IPS DF 6.9 (cell line): ENCODE measurements at places on chromosomes 6 and 20.

DNA sequence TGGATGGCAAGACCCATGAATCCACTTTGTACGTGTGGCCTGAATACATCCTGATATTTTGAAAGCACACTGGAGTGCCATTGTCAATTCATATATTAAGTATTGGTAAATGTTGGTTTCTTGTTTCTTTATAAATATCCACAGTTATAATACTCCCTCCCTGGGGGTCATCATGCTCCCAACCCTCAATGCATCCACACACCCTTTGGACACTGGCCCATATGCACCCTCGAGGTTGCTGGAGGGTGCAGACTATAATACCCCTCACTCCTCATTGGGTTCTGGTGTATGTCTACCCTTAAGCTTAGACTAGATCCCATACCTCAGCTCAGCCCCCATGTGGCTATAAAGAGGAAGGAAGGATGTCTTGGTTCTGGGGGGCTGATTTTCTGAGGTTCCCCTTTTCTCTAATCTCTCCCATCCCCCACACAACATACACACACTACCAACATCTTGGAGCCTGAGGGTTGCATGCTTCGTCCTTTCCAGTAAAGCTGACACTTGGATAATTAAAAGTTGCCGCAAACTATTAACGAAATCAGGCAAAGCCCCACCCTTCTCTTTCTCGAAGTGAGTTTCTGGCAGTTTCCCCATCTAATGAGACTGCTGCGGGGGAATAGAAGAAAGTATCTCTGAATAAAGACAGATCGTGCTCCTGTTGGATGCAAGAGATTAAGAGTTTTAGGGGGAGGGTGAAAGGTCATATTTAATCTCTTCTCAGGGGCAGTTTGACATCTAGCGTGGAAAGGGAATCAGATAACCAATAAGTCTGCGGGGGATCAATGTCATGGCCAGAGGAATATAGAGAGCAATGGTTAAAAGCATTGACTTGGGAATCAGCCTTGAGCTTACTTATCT is 7.4 kb downstream of the PIM1 start:
- no peak for DNase-seq

DNA sequence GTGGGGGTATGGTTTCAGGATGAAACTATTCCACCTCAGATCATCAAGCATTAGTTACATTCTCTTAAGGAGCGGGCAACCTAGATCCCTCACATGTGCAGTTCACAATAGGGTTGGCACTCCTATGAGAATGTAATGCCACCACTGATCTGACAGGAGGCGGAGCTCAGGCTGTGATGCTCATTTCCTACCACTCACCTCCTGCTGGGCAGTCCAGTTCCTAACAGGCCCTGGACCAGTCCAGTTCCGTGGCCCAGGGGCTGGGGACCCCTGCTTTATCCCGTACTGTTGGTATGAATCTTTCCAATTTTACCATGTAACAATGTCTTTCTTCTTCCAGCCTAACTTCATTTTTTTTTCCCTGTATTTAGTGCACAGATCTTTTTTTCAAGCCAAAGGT is 94.9 kb downstream of the OGFRL1 start:
- no peak for DNase-seq

DNA sequence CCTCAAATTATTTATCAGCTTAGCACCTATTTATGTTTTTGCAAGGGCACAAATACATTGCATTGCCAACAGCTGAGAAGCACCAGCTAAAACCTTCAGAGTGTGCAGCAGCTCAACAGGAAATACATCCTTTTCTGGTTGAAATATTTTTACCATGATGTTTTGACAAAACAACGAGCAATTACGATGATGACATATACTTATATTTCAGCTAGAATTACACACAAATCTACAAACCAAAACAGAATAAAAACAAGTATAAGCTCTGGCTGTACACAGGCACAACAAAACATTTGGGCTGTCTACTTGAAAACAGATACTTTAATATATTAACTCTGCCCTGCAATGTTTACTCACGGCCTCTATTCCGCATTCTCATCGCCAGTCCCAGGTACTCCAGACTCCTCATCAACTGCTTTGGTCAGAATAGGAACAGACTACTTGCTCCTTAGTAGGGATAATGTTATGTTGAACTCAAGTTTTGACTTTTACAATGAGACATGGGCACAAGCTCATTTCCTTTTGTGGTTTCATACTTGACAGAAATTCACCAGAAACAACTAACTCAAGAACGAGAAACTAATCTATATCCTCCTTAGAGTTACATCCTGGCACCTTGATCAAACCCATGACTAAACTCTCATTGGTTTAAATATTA is 377.6 kb downstream of the ESR1 start:
- no peak for DNase-seq

GRCh38 chr20:5160882-5161281 is 34.1 kb downstream of the CDS2 start:
- no peak for DNase-seq

DNA sequence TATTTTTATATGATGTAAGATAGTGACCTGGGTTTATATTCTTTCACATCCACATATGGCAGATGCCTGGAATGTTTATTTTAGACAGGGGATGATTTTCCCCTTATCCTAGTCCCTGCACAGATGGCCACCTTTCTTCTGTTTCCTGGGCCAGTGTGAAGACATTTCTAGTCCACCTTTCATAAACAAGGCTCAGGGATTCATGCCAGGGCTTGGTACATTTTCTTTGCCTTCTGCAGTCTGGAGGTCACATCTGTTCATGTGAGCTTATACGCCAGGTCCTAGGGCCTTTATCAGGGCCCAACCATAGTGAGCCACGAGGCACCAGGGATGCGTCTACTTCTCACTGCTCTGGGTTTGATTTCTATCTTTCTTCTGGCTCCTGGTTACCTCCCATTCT is 38.0 kb upstream of the ERVFRD-1 start:
- DNase-seq: no peak

- no peak for DNase-seq
Measured at GRCh38 chr20:61821735-61822134, 243.9 kb downstream of the TAF4 start.

DNA sequence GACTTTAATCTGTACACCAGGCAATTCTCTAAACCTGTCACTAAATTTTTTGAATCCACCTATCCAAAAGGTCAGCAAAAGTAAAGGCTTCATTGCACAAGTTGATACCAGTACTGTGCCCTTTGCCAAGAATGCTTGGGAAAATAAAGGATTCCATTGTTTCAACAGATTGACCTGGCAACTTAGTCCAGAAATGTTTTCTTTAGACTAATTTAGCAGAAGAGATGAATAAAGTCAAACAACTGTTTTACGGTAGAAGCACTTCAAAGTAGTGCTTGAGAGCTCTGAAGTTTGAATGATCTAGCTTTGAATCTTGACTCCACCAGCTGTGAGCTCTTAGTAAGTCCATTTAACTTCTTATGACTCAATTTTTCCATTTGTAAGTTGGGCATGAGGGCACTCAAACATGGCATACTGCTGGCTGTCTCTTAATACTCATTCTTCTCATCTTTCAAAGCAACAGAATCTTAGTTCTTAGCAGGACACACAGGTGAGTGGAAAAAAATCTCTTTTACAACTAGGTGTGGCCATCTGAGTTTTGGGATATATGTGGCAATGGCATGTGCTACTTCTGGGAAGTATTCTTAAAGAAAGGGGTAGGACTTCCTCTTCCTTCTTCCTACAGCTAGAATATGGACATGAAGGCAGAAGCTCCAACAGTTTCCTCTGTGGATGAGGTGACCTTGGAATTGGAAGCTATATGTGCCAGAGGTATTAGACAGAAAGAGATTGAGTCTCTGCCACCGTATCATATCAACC is 55.9 kb upstream of the LOC128125822 start:
- no peak for DNase-seq

DNA sequence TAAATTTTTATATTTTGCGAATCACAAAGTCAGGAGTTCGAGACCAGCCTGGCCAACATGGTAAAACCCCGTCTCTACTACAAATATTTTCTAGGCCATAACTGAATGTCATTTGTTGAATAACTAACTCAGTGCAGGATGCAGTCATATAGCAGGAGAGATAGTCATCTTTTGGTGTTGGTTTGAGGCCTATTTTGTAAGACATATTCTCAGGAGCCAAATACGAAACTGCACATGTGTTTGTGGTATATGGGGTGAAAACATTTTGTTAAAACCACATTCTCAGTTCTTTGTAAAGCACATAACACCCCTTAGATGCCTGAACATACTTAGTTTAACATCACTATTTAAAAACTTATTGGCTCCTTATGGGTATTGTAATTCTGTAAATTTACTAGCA is 4.7 kb upstream of the ENPP5 start:
- no peak for DNase-seq

DNA sequence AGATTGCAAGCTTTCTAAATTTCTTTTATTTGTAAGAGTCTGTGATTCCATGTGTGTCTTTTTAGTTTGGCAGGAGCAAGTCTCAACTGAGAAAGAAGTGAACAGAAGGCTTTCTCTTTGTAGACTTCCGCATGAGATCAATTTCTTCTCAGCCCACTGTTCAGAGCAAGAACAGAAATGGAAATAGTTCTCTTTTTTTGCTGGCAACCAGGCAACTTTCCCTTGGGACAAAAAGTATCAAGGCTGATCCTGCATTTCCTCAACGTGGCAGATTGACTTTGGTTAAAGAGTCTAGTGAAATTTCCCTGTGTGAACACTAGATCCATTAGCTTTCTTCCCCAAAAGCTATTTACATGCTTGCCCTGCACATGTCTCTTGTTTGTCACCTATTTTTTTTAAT is 46.8 kb upstream of the JAG1 start:
- DNase-seq: no peak

GRCh38 chr20:42159808-42160207 is 541.6 kb upstream of the CHD6 start:
- no peak for DNase-seq

DNA sequence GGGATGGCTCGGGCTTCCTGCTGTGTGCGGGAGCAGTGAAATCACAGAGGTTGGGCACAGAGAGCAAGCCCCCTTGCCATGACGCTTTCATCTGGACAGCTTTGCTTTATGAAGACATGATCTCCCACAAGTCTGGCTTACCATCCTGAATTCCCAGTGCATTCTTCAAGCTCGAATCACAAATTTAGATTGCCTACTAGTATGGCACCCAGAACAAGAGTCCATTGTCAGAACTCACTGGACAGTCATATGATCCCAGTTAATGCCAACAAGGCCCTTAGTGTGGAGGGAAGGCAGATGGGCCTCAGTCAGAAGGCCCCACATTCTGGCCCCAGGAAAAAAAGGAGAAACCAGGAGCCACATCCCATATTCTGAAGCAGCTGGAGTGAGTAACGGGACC is 147.3 kb upstream of the FOXQ1 start:
- no peak for DNase-seq

- DNase-seq: no peak
Measured at GRCh38 chr6:15246666-15247499, 1.0 kb downstream of the JARID2 start.

GRCh38 chr6:26336355-26337198 is 28.4 kb upstream of the BTN3A2 start:
- no peak for DNase-seq

DNA sequence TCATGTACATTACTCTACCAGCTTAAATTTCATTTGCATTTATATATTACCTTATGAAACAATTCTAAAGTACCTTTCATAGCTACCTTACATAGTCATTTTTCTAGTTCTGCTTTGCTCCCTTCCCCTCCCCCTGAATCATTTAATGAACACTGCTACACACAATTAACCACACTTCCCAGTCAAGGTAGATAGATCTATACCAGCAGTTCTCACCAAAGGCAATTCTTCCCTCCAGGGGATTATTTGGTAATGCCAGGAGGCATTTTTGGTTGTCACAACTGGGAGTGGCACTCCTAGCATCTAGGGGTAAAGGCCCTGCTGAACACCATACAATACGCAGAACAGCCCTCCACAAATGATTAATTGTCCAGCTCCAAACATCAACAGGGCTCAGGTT is 143.9 kb upstream of the SHLD1 start:
- no peak for DNase-seq

DNA sequence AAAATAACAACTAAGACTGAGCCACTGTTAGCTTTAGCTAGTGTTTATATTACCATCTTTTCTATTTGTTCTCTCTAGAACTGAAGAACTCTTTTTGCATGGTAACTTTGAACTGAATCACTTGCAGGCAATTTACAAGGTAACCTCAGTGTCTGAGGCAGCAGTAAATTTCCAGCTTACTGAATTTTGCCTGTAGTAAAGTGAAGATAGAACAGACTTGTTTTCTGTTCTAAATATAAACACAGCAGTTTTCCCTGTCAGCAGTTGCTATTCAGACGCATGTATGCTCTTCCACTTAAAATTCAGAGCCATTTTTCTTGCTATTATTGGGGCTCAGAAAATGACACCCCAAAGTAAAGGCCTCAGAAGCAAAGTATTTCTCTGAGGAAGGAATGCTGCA is 974.0 kb upstream of the GJE1 start:
- no peak for DNase-seq

GRCh38 chr6:133376743-133377142 is 135.6 kb downstream of the EYA4 start:
- no peak for DNase-seq

DNA sequence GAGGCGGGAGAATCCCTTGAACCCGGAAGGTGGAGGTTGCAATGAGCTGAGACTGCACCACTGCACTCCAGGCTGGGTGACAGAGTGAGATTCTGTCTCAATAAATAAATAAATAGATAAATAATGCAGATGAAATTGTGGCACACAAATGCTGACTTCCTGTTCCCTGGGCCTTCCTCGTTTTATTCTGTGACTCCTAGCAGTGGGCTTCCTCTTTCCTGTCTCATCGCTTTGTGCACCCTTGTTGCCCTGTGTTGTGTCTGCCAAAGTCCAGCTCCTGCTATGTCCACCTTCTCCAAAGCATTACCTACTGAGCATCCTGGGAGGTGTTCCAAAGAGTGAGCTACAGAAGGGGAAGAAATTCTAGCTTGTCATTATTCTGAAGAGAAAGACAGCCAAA is 100.2 kb upstream of the TIAM2 start:
- DNase-seq: no peak

DNA sequence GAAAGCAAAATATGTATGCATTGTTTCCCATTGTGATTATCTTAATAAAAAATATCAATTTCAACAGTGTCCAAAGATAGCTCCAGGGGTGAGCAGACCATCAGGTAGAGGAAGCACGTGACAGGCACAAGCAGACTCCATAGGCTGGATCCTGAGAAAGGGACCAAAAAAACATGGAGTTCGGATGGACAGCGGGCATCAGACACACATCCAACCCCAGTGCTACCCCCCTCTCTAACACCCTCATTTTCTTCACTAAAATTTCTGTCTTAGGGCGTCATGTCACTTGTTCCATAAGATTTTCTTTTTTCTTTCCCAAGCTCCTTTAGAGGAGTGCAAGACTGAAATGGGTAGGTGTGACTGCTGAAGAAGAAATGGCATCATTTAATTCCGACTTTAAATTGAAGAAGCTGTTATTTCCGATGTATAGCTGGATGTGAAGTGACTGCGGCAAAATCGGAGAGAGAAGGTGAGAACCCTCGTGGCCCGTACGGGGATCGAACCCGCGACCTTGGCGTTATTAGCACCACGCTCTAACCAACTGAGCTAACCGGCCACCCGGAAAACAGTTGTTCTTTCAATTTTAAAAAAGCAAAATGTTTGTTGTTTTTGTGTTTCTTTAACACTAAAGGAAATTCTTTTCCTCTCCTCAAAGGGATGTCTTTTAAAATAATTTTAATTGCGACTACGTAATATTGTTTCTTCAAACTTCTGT is 10.3 kb upstream of the PRSS16 start:
- DNase-seq: no peak
